D341Med (cell line): ENCODE measurements at places on chromosomes 1 and 21.

DNA sequence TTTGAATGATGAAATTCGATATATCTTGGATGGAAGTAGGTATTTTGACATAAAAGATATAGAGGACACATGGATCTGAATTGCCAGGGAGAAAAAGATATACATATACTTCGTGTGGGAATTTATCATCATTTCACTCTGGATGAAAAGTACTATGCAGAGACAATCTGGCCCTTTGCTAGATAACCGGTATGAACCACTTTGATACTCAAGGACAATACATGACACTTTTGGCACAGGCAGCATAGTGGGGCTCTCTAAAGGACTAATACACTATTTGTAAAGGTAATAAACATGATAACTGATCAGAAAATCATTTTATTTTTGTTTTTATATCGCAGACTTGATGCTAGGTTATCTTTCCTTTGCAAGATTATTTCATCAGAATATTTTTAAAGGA is 24.2 kb downstream of the JAK1 start:
- no peak for DNase-seq

- DNase-seq: no peak
Observed at GRCh38 chr1:116874733-116875249, 34.9 kb upstream of the PTGFRN start.

GRCh38 chr1:210536254-210536961 is 207.7 kb downstream of the HHAT start:
- no peak for DNase-seq

- no peak for DNase-seq
Observed at GRCh38 chr1:161771161-161771560, 5.0 kb downstream of the ATF6 start.

GRCh38 chr1:204950353-204951001 is 79.8 kb downstream of the NFASC start:
- DNase-seq: no peak

DNA sequence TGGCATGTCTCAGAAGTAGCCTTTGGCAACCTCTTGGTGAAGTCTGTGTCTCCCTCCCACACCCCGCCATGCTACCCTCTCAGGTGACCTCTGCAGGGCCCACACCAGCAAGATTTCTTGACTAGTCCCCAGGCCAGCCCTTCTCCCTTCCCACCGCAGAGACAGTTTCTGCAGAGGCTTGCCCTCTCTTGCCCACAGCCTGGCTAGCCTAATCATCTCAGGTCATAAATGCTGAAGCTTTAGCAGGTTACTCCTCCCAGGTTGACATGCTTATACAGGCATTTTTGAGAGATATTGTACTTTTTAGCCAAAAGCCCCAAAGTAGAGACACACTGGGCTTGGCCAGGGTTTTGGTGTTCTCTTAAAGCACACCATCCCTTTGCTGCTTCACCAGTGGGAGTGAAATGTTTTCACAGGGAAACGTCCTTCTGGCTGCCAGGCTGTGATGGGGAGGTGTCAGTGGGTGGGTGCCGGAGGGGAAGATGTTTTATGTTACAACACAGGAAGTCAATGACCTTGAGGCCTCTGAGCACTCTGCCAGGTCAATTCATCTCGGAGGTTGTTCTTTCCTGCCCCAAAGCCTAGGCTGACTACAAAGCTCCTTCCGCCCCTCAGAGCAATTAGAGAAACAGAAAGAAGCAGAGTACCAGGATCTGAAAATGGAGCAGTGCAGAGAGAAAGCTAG is 58.5 kb downstream of the STYXL2 start:
- no peak for DNase-seq

DNA sequence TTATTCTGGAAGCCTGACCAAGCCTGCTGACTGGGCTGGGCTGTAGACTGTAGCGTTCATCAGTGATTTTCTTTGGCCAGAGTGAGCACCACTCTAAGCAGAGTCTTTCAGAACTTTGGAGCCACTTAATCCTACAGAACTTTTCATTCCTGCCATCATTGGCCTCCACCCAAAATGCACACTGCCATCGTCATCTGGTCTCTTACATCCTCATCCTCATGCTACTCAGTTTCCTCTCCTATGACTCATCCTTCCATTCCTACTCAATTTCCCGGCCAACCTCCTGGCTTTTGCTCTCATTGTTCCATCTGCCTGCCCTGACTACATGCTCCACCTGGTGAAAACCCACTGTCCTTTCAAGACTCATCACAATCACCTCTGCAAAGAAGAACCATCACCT is 233.8 kb upstream of the USP25 start:
- DNase-seq: no peak

GRCh38 chr1:9362488-9362887 is 69.8 kb downstream of the SPSB1 start:
- no peak for DNase-seq

- DNase-seq: no peak
Observed at GRCh38 chr1:7279769-7280168, 491.3 kb upstream of the VAMP3 start.

GRCh38 chr1:56225964-56226815 is 353.2 kb downstream of the PLPP3 start:
- DNase-seq: no peak

DNA sequence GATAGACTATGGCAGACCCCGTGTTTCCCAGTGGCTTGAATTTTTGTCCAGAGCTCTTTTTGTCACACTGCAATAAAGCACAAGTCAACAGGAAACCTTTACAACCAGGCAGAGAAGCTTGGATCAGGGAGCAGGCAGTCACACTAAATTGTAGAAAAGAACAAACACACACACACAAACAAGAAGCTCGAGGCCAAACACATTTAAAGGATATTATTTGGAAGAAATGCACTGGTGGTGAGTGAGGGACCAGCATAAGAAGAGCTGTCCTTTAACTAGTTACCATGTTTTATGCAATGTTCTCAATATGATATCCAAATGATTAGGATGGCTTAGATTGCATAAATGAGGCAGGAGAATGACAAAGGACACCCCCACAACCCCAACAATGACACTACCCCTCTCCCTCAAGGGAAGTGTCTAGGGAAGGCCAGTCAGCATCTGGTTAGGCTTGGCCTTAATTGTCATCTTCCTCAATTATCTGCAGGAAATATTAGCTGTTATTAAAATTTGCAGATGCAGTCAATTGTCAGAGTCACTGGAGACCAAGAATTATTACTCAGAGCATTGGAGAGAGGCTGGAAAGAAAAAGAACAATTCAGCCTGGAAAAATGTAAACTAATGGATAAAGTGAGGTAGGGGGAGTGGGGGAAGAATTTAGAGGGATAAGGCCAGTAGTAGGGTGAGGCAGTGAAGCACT is 35.3 kb downstream of the DDR2 start:
- no peak for DNase-seq

DNA sequence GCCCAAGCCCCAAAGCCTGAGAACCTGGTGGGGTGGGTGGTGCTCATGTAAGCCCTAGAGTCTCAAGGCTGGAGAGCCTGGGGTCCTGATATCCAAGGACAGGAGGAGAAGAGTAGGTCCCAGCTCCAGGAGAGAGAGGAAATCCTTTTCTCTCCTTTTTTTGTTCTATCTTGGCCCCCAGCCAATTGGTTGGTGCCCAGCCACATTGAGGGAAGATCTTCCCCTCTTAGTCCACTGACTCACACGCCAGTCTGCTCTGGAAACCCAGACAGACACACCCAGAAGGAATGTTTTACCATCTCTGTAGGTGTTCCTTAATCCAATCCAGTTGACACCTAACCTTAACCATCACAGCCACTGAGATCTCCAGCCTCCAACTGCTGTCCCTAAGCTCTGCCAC is 16.2 kb upstream of the LIN9 start:
- DNase-seq: no peak

GRCh38 chr1:65904681-65905083 is 112.0 kb downstream of the PDE4B start:
- DNase-seq: no peak

- no peak for DNase-seq
Observed at GRCh38 chr1:184059887-184060286, 8.4 kb downstream of the TSEN15 start.

DNA sequence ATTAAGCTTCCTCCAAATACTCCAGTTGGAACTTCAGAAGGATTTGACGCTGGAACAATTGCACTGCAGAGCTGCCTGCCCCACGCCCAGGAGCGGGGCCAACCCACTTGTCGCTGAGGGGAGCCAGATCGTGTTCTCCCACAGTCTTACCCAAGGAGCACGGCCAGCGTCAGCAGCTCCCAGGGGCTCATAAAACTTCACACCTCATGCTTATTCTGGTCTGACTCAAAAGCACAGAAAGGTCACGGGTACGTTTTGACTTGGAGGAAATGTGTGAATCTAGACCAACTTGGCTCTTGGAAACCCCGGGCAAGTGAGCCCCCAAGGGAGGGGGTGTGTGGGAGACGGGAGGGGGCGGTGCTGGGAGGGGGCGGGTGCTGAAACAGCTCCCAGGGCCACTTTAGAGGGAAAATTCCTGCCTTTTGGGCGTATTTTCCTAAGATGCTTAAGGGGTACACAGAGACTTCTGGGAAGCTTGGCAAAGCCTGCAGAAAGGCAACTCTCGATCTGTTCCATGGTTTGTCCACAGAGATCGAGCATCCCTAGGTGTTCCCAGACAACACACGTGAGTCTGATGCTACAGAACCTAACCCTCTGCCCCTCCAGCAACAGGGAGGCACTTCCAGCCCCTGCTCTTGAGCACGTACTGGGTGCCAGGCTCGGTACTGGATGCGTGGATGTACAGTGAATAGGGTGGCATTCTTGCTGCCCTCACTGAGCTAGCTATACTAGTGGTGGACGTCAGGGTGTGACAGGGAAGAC is 98.9 kb downstream of the DHRS3 start:
- DNase-seq: no peak

DNA sequence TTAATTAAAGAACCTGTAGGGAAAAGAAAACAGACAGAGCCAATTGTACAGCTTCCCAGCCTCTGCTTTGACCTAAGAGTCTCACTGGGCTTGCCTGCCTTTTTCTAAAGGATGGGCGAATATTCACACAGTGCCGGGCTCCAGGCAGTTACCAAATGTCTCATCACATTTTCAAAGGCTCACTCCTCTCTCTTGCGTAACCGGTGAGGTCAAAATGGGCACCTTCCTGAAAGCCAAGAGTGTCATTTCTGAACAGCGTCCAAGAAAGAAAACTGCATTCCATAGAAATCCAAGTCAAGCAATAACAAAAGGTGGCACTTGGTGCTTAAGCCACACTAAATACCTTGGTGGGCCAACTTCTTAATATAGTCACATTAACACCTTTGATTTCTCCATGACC is 710 bp upstream of the PALMD start:
- DNase-seq: no peak
